ENCODE measurements at places on chromosomes 3 and 15.

- DNase-seq: no peak
These were observed 2.5 kb downstream of the PDZRN3 start for GRCh38 chr3:73622091-73622805.

- DNase-seq: no peak
These were observed 1.0 kb downstream of the KLHL18 start for GRCh38 chr3:47283591-47284364.

DNA sequence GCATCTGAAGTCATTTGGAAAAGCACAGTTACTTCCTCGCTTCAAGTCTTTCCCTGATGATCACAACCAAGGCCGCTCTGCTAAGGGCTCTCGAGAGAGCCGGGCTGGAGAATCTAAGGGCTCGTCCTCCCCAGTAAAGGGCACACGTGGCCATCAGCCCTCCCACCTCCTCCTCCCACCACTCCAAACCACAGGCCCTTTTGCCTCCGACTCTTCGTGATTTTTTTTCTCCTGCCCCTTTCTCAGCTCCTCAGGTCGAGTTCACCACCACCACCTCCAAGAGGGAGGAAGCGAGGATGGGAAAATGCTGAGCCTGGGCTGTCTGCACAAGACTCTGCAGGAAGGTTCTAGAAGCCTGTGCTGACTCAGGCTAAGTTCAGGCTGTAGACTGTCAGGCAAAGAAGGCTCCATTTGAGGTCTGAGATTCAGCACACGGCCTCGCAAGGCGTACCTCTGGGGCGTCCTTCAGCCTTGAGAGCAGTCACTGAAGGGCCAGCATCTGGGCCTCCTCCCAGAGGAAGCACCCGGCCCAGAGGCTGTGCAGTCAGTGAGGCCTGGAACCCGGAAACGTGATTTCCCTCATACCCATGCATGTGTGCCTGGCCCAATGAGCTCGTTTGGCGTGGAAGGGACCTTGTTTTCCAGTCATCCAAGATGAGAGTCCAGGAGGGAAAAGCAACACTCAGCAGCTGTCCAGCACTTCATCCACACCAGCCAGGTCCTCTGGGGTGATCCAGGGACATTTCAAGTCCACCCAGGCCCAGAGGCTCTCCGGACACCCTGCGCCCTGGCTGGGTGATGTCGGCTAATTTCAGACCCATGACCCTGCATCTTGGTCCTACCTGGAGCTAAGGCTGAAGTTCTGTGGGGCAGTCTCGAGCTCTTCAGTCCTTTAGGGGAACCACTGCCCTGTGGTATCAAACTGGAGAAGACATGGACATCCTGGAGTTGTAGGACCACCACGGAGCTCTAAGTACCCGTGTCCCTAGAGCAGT lies 196.8 kb downstream of the XXYLT1 start:
- no peak for DNase-seq

- DNase-seq: no peak
These were observed 4.5 kb downstream of the MYD88 start for GRCh38 chr3:38142959-38143358.

- no peak for DNase-seq
These were observed 84.8 kb upstream of the WNT5A start for GRCh38 chr3:55571913-55572312.

DNA sequence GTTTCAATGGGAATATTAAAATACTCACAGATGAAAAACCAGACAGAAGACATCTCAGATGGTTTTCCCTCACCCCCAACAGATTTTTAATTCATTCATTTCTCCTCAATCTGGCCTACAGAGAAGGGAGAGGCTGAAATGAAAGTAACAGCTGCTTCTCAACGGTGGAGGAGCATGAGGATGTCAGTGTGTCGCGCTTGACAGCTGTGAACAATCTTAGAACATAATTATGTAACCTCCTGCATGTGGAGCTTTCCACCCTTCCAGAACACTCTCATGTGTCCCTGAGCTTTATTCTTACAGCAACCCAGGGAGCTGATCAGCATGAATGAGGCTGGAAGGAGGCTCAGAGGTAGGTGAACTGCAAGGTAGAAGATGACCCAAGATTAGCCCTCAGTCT lies 52.7 kb downstream of the MB21D2 start:
- no peak for DNase-seq

Data from COLO829 (cell line).